ENCODE measurements at places on chromosomes 12 and 14.
A peak's percentile ranks its signal among the peaks of the same experiment; 100 is the strongest.

- DNase-seq, result no peak
Observed at GRCh38 chr12:93614917-93615596, 42.6 kb downstream of the SOCS2 start.

DNA sequence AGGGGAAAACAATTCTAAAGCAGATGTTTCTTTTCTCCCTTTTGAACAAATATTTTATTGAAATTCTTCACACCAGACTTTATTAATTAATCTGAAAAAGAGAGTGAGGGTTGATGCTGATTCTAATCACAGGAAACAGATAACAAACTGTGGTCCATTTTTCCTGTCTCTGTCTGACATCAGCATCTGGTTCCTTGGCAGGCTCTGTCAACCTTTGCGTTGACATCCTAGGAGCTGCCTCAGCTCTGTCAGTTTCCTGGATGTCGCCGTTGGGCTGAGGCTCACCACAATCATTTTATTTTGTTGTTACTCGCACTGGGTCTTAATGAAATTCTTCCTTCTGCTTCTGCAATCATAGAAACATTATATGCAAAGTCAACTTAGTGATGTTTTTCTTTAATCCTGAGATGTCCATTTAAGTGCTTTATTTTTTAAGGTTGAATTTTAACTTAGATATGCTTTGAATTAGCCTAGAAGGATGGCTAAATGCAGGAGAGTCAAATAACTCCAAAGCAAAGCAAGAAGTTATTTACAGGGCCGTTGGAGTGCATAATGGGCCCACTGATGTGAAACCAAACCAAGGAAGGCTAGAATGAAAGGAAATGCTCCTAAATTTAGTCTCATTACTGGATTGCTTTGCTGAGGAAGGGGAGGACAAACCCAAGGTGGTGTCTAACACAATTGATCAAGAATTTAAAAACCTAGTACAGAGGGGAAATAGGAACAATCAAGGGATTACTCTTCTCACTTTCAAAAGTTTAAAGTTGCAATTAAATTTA, 542.4 kb downstream of the FLRT2 start:
- DNase-seq, result no peak

GRCh38 chr12:50525422-50525821, 20.6 kb downstream of the DIP2B start:
- no peak for DNase-seq

DNA sequence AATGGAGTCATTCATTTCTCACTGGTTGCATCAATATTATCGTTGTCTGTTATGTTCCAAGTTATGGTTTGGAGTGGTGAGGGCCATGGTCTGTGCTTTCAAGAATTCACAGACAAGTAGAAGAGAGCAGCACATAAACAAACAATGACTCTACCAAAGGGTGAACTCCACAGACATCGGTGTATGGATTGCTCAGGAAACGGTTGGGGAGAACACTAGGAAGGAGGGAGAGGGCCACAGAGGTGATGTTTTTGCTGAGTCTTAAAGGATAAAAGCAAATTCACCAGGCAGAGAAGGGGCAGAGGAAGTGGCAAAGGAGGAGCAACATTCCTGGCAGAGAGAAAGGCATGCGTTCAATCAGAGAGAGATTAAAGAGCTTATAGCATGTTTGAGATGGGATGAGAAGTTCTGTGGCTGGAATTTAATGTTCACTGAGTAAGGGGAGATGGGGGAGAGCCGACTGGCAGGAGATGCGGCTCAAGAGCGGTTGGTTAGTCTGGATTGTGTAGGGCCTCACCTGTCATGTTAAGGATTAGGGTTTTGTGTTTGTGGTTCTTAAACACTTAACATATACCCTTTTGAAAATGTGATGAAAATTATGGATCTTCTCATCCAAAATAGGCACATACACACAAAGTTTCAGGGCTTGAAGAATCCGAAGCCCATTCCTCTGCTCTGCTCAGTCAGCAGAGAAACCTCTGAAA, 42.3 kb upstream of the FRMD6 start:
- DNase-seq, result no peak

- DNase-seq, result no peak
Observed at GRCh38 chr12:121013715-121014114, 2.6 kb downstream of the C12orf43 start.

DNA sequence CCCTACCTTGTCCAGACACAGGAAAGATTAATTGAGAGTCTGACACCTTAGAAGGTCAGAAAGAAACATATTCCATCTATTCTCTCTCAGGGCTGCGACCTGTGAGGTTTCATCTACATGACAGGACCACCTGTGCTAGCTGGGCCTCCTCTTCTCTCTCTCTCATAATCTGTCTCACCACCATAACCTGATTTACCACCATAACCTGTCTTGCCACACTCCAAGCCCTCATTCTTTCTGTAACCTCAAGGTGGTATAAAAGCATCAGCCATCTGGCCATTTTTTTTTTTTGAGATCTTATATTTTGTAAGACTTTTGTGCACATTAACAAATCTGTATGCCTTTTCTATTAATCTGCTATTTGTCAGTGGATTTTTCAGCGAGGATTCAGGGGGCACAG, 75.5 kb downstream of the ACADS start:
- DNase-seq, result no peak

GRCh38 chr12:120590741-120591407, 9.7 kb upstream of the POP5 start:
- DNase-seq, result no peak

- DNase-seq, result peak; percentile 13
Observed at GRCh38 chr12:2813214-2814185, 1.0 kb downstream of the ITFG2 start.

GRCh38 chr14:30608533-30609006, 13.5 kb upstream of the SCFD1 start:
- no peak for DNase-seq

DNA sequence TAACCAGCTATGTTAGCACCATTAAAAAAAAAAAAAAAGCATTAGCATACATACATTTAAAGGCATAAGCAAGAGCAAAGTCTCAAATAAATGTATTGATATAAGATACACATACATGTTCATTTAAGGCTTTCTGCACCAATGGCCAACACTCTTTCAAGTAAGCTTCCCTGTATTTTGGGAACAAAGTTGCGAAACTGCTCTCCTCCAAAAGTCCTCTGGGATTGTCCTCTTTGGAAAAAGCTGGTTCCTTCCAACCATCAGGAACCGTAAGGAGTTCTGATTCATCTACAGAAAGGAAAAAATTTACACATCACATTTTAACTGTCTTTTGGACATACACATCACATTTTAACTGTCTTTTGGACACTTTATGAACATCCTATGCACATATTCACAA, 3.2 kb downstream of the KRR1 start:
- DNase-seq, result no peak

DNA sequence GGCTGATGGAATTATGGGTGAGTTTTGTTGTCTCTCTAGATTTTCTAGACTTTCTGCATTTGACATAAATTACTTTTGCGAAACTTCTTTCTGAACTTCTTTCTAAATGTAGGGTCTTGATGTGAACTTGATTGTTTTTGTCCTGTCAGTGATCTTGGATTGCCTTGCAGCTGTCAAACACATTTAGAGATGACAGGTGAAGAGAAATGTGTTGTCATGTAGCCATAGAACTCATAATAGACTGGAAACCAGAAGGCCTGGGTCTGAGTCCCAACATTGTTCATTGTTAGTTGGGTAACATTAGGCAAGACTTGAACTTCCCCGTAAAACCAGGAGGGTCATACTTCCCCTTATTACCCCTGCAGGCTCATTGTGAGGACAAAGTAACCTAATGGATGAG, 109.0 kb downstream of the LRIG3 start:
- no peak for DNase-seq

DNA sequence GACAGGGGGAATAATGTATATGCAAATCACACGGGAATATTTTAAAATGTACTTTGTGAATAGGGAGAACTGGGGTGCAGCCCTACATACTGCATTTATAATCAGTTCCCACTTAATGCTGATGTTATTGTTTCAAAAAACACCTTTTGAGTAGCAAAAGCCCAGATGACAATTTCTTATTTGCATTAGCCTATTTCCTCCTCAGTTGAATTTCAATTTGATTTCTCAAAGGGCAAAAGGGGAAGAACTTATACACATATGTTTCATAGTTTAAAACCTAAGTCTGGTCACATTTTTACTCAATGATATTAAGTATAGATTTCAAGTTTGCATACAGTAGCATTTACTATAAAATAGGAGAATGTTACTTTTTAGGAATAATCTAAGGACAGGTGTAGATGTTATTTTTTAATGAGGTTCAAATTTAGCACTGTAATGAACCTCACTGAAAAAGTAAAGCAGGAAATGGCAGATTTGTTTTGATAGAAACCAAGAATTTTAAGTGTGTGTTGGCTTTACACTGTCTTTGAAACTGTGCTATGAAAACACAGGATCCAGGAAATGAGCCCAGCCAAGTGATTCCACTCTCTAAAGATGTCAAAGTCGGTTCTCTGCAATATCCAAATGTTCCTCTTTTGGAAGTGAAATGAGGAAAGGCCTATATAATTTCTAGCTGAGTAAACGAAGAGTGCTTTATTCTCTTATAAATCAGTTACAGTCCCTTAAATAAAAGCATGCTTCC, 367.4 kb downstream of the BTG1 start:
- no peak for DNase-seq

DNA sequence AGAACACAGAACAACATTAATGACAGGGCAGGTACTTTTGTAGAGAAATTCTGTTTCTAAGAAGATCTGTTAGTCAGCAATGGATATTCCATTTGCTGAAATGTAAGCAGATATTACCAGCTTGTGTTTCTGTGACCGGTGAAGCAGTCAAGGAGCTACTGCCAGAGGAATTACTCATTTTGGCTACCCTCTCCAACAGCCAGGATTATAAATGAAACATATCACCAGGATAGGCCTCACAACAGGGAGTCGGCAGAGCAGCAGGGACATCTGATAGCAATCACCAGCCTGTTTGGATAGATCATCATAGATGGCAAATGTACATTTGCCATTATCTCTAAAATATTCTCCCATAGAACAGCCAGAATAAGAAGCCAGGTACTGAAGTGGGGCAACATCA, 440.7 kb downstream of the KCNH5 start:
- no peak for DNase-seq

DNA sequence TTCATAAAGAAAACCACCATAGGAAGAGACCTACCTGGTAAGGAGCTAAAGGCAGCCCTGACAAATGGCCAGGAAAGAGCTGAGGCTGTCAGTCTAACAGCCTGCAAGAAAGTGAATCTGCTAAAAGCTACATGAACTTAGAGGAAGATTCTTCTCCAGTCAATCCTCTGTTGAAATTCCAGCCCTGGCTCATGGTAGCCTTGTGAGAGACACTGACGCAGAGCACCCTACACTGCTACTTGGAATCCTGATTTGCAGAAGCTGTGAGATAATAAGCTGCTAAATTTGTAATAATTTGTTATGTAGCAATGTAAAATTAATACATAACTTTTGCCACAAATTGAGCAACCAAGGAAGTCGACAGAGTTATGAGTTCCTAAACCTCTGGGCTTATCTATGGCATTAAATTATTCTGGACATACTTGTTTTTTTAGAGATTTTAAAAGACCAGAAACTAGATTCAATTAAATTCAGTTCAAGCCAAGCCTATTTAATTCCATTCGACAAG, 257.0 kb downstream of the ETNK1 start:
- no peak for DNase-seq

DNA sequence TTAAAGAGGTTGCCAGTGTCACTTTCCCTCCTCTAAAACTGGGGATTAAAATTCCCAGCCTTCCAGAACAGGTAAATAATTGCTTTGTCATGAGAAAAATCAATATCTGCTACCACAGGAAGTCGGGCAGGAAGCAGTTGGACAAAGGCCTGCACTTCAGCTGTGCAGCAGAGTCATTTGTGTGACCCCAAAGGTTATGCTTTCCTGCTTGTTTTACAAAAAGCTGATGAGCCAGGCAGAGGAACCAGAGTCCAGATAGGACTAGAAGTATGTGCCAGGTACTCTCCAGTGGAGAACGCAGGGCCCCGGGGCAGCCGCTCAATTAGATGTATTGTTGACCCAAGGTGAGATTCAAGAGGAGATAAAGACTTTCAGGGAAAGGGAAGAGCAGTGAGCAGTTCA, 117.1 kb upstream of the FRMD6 start:
- no peak for DNase-seq

- no peak for DNase-seq
Observed at GRCh38 chr14:39733741-39734140, 301.5 kb upstream of the FBXO33 start.

DNA sequence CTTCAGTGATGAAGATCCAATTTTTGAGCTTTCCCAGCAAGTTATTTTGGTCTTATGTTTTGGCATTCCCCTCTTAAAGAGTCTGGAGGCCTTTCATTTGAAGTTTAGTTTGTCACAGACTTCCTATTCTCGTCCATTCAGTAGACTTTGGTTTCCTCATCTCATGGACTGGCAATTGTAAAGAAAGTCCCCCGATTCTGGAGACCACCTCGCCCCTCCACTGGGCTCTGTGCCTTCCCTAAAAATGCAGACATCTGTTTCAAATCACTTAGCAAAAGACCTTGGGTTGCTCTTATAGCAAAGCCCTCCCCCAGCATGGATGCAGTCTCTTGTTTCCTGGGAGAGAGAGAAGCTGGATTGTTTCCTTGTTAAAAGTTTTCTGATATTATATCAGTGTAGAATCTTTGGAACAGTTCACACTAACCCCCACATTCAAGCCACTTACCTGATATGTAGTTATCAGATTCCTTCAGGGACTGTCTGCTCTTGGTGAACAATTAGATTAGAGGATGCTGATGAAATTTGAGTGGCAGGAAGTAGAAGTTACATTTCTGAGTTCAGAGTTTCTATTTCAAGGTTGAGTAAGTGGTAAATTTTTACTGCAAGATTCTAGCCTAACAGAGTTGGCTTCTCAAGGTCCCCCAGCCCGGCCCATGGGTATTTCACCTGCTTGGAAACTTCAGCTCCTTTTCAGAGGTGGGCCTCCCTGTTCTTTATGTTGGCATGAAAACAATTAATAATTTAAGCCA, 56.3 kb downstream of the PLXNC1 start:
- DNase-seq, result no peak

GRCh38 chr12:113007166-113007565, 28.8 kb downstream of the OAS2 start:
- DNase-seq, result no peak

GRCh38 chr12:28966046-28966780, 182.9 kb upstream of the FAR2 start:
- peak; percentile 23 for DNase-seq

GRCh38 chr14:81314443-81315175, 85.5 kb downstream of the STON2 start:
- DNase-seq, result no peak

GRCh38 chr14:36339816-36340215, 19.4 kb upstream of the MBIP start:
- no peak for DNase-seq
